ENCODE measurements at places on chromosomes 5 and 9.
A peak's percentile ranks its signal among the peaks of the same experiment; 100 is the strongest.

- DNase-seq = peak; percentile 31
These were observed 519 bp downstream of the EXOC3 start for GRCh38 chr5:443239-444151.

- no peak for DNase-seq
These were observed 110.9 kb upstream of the IL6ST start for GRCh38 chr5:56105511-56106291.

GRCh38 chr9:17140418-17140817 lies 5.6 kb downstream of the CNTLN start:
- DNase-seq = no peak

- DNase-seq = no peak
These were observed 35.5 kb downstream of the SERINC5 start for GRCh38 chr5:80220245-80220897.

GRCh38 chr5:127305493-127305892 lies 14.9 kb downstream of the MEGF10 start:
- DNase-seq = no peak

All from WTC11 (cell line).